ENCODE measurements at places on chromosomes 3 and 15.

DNA sequence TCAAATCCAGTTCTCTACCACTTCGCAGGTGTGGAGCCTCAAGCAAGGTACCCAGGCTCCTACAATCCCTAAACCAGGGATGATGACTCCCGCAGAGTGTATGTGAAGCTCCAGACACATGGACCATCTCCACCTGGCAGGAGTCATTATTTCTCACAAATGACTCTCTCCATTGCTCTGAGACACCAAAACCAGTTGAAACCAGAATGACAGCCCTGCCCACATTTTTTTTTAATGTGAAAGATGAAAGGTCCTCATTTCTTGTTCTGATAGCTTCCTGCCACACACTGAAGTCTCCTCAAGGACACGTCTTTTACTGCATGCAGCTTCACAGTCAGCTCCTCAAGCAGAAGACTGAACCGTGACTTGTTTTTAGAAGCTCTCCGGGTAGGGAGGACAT is 61.4 kb upstream of the ZBTB38 start:
- no peak for DNase-seq

- DNase-seq: no peak
These were observed 413.5 kb downstream of the MECOM start for GRCh38 chr3:169250000-169250399.

DNA sequence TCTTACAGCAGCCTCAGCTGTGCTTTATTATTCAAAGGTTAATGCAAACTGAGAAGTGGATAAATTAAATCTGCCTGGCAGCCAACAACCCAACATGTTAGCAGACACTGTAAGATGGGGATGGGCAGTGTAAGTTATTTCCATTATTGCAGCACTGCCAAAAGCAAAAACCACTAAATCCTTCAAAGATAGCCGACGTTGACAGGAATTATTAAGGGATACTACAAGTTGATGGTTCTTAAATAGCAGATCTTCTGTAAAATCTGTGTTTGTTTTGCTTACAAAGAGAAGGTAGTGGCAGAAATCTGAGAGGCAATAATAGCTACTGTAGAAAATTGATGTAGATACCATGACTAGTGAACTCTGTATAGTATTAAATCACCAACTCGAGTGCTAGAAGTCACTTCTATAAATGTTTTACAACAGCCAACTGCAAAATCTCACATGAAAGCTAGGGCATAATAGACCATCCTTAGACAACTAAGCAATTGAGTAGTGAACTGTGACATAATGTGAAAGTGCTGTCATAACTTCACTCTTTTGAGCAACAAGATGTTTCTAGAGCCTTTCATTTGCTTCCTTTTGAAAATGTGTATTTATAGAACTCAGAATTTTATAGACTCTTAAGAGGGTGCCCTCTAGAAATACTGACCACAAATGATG is 278.6 kb downstream of the UBE2E2 start:
- DNase-seq: no peak

DNA sequence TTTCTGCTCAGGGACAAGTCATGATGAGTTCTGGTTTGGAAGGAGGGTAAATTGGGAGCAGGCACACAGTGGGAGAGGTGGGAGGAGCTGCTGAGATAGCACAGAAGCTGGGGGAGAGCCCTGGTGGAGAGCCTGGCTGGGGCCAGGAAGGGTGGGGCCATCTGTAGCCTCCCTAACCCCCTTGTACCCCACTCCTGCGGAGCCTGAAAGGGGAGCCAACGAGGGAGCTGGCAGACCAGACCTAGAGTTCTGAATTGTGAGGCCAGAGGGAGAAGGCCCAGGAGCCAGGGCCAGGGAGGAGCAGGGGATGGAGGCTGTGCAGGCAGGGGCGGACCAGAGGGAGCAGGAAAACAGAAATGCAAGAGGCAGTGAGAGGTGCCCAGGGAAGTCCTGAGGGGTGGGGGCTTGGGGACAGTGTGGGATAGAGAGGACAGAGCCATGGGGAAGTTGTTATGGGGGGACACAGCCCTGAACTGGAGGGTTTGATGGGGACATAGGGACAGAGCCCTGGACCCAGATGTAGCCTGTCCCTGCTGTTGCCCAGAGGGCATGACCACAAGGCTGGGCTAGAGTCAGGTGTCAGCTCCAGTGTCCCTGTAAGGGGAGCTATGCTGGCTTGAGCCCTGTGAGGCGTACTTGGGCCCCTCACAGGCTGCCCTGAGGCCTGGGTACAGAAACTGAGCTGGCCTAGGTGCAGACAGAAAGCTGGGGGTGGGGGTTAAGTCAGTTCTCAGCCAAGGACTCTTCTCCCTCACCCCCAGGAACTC is 1.2 kb downstream of the TMIE start:
- no peak for DNase-seq

GRCh38 chr3:135218304-135218703 is 423.2 kb downstream of the EPHB1 start:
- DNase-seq: no peak

- no peak for DNase-seq
These were observed 221.3 kb upstream of the CDIN1 start for GRCh38 chr15:36358094-36358493.

- DNase-seq: no peak
These were observed 53.9 kb downstream of the RLBP1 start for GRCh38 chr15:89167267-89168176.
